ENCODE measurements at places on chromosomes 12 and 14. TPM values are rescaled to one million over a fixed set of nuclear protein-coding genes. Genes with fewer than 3 reads are reported as not detected.

The KRT72 gene
- total RNA-seq = not detected

The MOK gene
- total RNA-seq = 86.1 TPM

DNA sequence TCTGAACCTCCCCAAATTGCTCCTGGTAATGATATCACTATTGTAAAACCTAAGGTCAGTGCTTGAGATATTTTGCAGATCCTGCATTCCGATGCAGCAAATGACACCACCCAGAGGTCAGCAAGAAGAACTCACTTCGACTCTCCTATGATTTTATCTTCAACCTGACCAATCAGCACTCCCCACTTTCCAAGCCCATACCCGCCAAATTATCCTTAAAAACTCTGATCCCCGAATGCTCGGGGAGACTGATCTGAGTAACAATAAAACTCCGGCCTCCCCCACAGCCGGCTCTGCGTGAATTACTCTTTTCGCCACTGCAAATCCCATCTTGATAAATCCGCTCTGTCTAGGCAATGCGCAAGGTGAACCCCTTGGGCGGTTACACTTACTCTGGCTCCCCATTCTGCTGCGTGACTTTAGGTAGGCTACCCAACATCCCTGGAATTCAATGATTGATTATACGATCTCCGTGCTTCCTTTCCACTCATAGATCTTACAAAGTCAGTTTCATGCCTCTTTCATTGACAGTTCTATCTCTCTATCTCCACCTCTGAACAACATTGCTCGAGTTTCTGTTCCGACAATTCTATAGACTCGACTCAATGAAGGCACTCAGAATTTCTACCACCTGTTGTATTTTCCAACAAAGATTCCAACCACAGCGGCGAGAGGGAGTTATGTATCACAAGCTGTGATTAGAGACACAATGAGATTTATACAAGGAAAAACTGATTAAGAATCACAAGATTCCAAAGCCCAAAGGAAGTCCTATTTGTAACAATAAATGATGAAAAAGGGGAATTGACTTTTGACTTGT is 939 bp downstream of the NPC2 start:
- DNase-seq = no peak

DNA sequence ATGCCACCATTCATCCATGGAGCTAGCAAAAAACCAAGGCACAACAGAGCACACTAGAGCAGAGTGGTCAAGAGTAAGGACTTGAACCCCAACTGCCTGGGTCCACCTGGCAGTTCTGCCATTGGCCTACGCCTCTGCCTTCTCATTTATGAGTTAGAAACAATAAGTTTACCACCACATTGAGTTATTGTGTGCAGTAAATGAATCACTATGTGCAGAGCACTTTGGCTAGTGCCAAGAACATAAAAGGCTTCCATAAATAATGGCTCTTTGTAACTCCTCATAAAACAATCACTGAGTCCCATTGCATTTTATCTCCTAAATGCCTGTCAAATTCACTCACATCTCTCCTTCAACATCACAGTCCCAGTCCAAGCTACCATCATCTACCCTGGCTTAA is 86.3 kb downstream of the OTX2 start:
- no peak for DNase-seq

DNA sequence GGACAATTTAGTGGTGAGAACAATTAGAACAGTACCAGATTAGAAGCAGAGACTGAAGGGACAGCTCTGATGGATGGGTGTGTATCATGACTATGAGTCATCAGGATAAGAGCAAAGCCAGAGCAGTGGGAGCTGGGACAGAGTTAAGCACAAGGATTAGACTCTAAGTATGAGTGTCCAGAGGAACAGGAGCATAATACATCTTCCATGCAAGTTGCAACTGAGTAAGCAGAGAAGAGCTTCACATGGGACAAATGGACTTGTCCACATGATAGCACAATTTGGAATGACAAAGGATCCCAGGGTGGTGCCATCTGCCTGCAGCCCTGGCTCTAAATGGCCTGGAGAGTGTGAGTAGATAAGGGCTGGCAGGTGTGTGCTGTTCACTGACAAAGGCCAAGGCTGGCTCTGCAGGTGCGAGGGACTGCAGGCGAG is 226.4 kb upstream of the CAND1 start:
- DNase-seq = no peak

DNA sequence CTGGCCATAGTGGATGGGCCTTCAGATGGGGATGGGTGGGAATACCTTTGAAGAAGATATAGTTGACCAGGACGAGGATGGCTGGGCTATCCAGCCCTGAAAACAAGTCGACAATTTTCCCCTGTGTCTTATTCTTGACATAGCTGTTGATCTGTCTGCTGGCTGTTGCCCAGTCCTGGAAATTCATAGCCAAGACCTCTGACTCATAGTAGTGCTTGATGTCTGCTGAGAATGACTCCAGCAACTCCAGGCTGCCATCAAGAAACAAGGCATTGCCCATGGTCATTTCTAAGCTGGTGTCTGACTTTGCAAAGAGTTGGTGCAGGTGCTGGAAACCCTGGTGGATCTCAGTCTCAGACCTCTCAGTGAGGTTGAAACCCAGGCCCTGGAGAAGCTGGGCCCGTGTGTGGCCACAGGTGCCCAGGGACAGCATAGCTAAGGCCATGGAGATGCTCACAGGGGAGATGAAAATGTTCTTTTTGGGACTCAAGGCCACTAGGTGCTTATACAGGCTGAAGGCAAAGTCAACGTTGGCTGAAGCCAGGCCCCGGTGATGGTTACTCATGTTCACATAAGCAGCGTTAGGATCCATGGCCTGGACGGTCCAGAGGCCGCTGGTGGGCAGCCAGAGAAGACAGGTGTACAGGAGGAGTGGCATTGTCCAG is 9.0 kb downstream of the SERPINA6 start:
- DNase-seq = peak; percentile 81

Measured in osteoblast (primary cell).